Heart left ventricle (tissue), 16 donors: ENCODE measurements at places on chromosomes 6 and 20.

- DNase-seq = no peak
These were observed 11.8 kb downstream of the RIPOR2 start for GRCh38 chr6:24923885-24924401.

DNA sequence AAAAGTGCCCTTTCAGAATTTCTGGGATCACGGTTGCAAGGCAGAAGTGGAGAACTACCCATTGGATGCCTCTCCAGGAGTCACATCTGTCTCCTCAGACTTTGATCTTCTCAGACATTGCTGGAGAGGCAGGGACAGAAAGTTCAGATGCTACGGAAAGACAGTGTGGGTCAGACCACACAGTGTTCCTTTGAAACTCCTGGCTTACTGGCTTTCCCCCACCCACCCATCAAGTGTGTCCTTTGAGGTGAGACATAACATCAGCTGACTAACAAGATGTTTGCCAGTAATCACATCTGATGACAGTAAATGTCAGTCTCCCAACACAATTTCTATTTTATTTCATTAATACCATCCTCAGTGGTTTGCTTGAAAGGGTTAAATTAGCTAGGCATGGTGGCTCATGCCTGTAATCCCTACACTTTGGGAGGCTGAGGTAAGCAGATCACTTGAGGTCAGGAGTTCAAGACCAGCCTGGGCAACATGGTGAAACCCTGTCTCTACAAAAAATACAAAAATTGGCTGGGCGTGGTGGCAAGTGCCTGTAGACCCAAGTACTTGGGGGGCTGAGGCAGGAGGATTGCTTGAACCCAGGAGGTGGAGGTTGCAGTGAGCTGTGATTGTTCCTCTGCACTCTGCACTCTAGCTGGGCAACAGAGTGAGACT lies 67.2 kb upstream of the SNX9 start:
- DNase-seq = no peak

DNA sequence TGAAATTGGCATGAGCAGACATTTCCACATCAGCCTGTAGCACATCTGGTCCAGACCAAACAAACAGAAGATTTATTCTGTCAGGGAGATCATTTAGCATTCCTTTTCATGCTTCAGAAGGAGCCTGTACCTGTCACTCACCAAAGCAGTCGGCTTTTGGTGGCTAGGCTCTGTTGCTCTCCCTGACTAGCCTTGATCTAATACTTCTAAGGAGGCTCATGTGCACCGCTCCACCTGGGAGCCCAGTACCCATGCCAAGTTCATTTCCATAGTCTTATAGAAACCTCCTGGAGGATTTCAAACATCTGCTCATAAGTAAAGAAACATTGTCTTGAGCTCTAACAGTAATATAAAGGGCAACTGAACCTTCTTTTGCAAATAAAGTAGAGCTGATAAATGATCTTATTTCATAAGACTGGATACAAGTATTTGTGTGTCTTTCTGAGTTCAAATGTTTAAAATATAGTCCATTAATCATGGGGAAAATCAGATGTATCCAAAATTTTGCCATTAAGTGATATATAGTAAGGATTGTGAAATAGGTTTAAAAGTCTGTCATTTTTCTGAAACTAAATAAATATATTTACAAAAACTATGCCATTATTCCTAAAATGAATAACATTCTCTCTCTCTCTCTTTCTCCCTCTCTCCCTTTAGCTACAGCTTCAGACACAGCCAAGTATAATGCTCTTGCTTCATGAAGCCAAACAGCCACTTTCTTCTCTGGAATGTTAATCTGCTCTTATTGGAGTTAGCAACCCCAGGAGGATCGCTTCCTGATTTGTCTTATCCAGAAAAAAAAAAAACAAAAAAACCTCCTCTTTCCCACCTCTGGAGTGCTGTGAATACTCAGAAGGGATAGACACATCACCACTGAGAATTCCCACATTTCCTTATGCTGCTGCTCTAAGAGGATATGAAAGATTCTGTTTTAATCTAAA lies 192.7 kb upstream of the TFAP2D start:
- no peak for DNase-seq

DNA sequence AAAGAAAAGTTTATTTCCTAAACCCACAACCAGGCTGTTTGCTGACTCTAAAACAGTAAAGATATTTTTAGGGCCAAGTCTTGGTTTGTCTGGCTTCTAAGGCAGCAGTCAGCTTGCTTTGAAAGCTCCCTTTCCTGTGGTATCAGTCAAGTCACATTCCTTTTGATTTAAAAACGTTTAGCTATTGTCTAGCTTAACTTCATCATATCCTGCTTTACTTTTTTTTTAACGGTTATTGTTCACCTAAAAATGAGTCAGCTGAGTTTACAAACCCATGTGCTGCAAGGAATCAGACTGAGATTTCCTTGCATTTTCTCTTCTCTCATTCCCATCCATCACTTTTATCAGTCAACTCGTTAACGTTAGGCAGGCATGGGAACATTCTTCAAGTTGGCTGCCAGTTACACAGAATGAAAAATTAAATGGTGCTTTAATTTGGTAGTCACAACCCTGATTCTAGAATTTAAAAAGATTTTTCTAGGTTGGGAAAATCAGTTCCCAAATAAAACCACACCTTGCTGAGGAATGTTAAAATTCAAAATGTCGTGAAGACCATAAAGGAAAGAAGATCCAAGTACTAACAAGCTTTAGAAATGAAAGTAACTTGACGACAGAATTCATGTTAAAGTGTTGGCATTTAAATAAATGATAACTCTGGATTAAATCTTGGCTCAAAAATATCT lies 45.9 kb downstream of the ELOVL5 start:
- DNase-seq = no peak

DNA sequence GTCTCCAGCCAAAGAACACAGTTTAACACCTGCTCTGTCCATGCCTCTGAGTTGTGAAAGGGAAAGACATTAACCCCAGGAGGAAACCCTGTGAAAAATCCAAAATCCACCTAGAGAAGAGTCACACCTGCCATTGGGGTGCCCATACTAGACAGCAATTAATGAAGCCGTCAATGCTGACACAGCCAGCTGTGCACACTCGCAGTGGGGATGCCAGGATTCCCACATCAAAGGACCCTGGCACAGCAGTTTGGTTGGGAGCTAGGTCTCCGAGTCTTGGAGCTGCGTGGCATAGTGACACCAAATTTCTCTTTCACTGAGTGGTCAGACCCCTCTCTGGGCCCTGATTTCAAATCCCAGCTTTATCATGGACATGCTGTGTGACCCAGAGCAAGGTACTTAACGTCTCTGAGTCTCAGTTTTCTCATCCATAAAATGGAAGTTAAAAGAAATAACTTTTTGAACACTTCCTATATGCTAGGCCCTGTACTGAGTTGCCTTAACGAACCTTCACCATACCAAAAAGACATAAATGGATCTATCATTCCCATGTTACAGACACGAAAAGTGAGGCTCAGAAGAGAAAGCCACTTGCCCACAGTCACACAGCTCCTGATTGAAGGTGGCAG lies 30.8 kb downstream of the BPIFB1 start:
- DNase-seq = no peak

GRCh38 chr20:31607640-31608250 lies 2.7 kb downstream of the ID1 start:
- DNase-seq = no peak

DNA sequence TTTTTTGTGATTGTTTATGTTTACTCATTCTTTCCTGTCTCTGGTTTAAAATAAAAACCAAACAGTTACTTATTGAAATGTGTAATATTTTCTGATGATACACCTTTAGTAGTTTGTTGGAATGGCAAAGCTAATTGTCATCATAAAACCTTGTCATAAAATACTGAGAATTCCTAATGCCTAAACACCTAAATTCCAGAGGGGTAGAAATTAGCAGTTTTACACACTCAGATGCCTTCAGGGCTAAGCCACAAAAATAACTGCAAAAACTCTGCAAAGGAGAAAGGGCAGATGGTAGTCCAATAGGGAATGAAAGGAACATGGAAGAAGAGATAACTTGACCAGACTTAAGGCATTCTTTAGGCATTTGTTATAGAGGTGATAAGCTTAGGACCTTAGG lies 30.3 kb downstream of the FAM83B start:
- no peak for DNase-seq

GRCh38 chr6:156634951-156635371 lies 142.2 kb upstream of the ARID1B start:
- DNase-seq = no peak

- peak; percentile 66 for DNase-seq
These were observed 642 bp downstream of the GZF1 start for GRCh38 chr20:23362392-23363256.

GRCh38 chr6:119240257-119241110 lies 109.1 kb downstream of the MAN1A1 start:
- no peak for DNase-seq
